Non-pigmented ciliary epithelial cell (primary cell): ENCODE measurements at places on chromosomes 1 and 21.

- DNase-seq = no peak
Measured at GRCh38 chr1:201217146-201217545, 26.5 kb downstream of the IGFN1 start.

GRCh38 chr21:36093512-36093911, 23.7 kb downstream of the CBR1 start:
- no peak for DNase-seq

- DNase-seq = no peak
Measured at GRCh38 chr1:56268519-56269140, 310.7 kb downstream of the PLPP3 start.

DNA sequence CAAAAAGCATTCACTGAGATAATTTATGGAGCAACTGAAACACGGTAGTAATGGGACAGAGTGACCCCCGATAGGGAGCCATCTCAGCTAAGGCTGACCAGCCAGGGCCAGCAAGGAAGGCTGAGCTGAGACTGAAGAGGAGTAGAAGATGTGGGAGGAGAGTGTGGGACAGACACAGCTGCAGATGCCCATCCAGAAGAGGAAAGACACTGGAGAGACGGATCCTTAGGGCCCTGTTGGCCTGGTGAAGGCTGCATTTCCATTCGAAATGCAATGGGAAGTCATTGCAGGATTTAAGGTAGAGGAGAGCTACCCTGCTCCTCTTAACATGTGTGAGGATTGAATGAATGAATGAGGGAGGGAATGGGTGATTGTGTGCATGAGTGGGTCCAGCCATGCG, 44.0 kb upstream of the LRP8 start:
- no peak for DNase-seq

- DNase-seq = no peak
Measured at GRCh38 chr1:2946291-2946690, 75.0 kb upstream of the ACTRT2 start.

- DNase-seq = no peak
Measured at GRCh38 chr1:56065729-56066128, 513.6 kb downstream of the PLPP3 start.

- no peak for DNase-seq
Measured at GRCh38 chr1:202967684-202968281, 726 bp upstream of the CYB5R1 start.

DNA sequence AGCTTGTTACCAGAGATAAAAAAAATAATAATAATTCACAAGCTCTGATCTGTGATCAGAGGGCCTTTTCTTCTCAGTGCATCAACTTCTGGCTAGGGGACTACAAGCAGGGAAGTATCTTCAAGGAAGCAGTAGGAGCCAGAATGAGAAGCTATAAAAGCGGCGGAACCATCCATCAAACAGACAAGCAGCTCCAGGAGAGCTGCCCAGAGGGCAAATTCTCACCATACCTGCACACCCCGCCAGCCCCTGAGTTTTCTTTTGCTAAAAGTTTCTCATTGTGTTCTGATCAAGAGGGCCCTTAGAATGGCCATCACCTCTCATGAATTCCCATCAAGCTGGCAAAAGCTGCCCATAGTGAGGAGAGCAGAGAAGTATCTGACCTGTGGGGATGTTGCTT, 99.4 kb downstream of the SMYD2 start:
- no peak for DNase-seq

DNA sequence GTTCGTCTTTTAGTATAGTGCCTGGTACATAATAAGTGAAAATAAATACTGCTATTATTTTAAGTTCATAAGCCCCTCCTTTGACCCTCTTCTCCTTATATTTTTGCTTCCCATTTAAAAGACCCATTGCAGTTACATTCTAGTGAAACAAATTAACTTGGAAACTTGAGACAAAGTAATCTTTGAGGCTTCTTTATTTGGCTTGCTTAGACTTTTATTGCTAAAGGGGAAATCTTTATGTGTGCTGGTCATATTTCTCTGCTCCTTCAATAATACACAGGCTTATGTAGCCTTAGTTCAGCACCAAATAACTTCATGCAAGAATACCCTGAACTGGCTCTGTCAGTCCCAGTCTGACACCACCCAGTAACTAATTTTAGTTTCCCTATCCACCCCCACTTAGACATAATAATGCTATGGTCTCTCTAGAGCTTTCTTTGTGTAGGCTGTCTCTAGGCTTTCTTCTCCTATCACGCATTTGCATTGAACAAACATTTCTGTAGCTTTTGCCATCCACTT, 257.8 kb downstream of the OMA1 start:
- DNase-seq = no peak

- no peak for DNase-seq
Measured at GRCh38 chr1:166136699-166137401, 30.0 kb downstream of the FAM78B start.

DNA sequence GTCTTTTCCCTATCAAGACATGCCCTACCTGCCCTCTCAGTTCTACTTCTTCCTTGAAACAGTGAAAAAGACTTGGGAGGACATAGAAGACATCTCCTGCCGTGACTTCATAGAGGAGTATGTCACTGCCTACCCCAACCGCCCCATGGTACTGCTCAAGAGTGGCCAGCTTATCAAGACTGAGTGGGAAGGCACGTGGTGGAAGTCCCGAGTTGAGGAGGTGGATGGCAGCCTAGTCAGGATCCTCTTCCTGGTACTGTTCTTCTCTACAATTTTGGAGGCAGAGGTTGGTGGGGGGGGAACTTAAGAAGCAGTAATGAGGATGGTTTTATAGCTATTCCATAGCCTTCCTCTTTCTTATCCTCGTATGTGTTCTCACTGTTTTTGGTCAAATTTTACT, 18.7 kb downstream of the SETDB1 start:
- no peak for DNase-seq

- DNase-seq = no peak
Measured at GRCh38 chr1:185014941-185015340, 30.4 kb upstream of the RNF2 start.

GRCh38 chr1:60891281-60891680, 191.1 kb upstream of the NFIA start:
- no peak for DNase-seq

GRCh38 chr1:101330427-101331130, 93.8 kb downstream of the S1PR1 start:
- DNase-seq = no peak

DNA sequence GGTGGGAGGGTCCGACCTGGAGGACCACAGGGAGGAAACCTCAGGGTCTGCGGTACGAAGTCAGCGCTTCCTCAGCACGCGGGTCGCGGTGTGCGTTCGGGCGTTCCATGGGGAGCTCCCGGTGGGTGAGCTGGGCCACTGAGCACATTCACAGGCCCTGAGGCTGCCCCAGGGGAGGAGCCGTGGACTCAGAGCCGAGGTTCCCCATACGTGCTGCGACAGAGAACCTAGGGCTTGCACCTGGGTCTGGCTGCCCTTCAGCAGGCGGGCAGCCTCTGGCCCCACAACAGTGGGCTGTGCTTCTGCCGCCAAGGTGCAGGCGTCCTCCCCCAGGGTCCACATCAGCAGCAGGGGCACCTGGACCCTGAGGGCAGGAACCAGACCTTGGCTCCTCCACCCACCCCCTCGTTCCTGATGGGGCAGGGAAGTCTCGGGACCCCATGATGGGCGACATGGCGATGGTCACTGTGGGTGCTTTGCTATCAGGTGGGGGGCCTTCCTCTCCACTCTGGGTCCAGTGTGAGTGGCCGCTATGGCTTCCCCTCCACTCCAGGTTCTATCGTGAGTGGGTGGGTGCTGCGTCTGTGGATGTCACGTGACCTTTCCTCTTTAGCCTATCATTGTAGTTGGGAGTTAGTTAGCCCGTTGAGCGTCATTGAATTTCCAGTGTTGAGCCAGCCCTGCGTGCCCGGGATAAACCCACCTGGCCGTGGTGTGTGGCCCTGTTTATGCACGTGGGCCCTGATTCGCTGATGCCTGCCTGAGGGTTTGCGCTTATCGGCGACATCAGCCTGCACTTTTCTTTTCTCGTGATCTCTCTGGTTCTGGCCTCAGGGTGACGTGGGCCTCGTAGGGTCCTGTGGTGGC, 27.9 kb downstream of the FTCD start:
- no peak for DNase-seq

- no peak for DNase-seq
Measured at GRCh38 chr1:200699871-200700270, 30.2 kb upstream of the DDX59 start.

DNA sequence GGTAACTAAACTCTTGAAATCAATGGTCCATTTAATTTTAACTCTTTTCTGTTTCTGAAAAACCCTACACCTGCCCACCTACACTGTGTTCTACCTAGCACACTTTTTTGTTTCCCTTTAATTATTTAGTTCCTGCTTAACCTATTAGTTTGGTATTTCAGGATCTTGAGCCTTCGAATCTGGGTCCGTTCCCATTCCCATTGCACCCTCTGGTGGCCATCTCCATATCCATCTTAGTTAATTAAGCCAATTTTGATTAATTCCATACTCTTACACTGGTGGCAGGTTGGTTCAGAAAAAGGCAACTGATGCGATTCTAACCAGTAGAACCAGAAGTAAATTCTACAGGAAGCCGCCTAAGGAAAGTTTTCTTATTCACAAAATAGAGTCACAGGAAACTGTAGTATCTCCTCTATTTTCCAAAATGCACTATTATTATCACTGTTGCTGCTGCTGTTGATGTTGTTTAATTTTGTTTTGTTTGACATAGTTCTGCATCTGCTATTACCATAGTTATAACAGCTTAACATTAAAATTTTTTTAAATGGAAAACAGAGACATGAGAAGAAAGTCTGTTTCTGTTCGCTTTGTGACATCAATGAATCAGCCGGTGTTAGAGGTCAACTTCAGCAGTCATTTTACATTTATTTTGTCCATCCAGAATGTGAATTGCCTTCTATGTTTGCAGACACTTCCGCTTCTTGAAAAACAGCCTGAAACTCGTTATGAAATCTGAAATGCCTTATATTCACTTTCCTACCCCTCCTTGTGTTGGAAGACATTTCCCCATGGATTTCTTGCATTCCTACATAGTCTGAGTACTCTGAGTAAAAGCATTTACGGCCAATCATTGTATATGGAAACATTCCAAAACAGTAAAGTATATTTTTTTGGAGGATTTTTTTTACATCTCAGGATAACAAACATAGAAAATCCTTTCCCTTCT, 115.5 kb upstream of the NCAM2 start:
- no peak for DNase-seq

DNA sequence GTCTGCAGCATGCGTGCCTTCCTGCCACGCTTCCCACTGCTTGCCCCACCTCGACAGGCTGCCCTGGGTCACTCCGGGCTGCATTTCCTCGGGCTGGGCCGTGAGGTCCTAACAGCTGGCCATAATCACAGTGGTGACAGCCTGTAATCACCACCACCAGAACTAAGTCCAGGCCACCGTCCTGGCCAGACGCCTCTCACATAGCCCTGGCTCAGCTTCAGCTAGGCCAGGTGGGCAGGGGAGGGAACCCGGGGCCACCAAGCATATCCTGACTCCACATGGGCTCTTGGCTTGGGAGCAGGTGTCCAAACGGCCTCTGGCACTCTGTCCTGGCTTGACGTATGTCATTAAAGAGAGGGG, 229.5 kb downstream of the TRABD2B start:
- DNase-seq = no peak

DNA sequence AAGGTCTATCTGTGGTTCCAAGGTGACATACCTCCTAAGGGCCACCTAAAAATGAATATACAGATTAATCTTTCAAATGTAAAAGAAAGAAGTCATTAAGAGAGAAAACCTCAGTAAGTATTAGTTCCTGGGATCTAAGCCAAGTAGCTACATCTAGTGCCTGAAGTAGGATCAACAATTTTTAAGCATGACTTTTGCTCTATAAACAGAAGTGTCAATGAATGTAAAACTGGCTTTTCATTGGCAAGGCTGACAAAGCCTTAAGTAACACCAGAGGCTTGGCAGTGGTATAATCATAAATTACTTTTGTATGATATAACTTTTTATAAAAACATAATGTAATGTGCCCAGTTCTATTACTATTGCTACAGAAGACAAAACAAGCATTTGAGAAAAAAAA, 12.2 kb upstream of the ACADM start:
- DNase-seq = no peak

DNA sequence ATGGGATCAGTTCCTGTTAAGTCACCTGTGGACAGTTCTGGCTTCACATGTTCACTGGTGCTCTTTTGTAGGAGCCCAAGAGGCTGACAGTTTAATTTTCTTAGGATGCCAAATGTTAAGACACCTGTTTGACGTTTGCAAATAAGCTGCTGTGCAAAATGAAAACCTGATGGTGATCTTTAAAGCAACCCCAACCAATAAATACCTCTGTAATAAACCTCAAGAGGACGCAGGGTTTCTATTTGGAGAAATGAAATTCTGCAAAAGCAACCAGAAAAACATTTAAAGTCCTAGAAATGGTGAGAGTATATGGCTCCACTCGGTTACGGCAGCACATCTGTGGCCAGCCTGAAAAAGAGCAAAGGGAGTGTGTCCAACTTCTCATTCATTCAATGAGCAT, 5.7 kb upstream of the RHEX start:
- no peak for DNase-seq

- no peak for DNase-seq
Measured at GRCh38 chr1:39727221-39727931, 11.3 kb upstream of the PPIE start.

GRCh38 chr21:38796424-38796823, 9.3 kb upstream of the ETS2 start:
- DNase-seq = no peak

- no peak for DNase-seq
Measured at GRCh38 chr1:184686540-184686939, 68.1 kb downstream of the EDEM3 start.

- no peak for DNase-seq
Measured at GRCh38 chr1:151705753-151706463, 10.7 kb downstream of the CELF3 start.

DNA sequence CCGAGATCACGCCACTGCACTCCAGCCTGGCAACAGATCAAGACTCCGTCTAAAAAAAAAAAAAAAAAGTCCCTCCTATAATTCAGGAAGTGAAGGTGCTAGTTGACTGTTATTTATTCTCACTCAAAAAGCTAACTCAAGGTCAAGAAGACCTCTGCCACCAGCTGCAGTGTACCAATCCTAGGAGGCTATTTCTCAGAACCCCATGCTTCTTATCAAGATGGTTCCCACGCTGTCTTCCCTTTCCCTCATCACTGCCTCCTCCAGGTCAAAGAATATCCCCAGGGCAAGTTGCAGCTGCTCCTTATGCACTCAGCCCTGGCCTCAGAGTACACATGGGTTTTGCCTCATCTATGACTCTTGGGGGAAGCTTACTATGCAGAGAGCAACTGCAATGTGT, 53.6 kb downstream of the RERE start:
- DNase-seq = no peak

DNA sequence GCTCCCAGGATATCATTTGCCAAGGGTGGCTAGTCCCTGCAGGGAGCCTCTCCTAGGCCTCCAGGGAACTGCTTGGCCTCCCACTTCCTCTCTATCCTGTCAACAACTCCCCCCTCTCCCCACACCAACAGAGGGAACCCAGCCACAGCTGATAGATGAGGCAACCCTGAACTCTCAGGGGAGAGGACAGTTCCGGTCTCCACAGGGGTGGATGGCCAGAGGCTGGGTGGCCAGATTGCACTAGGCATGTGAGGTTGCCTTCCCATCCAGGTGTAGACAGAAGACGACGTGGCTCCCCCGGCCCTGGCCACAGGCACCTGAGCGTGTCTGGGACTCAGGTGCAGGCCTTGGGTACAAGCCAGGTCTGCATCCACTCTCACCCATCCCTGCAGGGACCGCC, 53.3 kb downstream of the TOR1AIP2 start:
- no peak for DNase-seq
